ENCODE measurements at places on chromosomes 5 and 9. TPM values are rescaled to one million over a fixed set of nuclear protein-coding genes. Genes with fewer than 3 reads are reported as not detected.

DNA sequence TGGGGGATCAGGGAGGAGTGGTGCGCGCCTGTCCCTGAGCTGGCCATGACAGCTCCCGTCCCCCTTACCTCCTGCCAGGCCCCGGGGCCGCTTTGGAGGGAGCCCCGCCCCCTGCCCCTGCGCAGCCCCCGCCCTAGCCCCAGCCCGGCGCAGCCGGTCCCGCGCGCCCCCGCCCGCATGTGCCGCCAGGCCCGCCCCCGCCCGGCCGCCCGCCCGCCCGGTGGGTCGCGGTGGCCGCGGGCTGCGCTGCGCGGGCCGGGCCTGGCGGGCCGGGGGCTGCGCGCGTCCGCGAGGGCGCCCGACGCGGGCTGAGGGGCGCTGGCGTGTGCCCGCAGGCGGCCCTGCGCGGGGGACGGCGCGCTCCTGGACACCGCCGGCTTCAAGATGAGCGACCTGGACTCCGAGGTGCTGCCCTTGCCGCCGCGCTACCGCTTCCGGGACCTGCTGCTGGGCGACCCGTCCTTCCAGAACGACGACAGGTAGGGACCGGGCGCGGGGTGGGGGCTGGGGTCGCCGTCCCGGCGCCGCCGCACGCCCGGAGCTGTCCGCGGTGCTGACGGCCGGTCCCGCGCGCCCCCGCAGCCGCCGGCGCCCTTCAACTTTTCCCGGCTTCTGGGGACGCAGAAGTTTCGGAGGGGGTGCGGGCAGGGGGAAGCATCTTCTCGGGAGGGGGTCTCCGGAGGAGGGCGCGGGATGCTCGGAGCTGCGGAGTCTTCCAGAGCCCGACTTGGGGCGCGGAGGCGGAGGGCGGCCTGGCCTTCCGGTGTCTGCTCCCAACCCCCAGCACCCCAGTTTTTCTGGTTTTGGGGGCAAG, 12.5 kb downstream of the KCNT1 start:
- no peak for DNase-seq

DNA sequence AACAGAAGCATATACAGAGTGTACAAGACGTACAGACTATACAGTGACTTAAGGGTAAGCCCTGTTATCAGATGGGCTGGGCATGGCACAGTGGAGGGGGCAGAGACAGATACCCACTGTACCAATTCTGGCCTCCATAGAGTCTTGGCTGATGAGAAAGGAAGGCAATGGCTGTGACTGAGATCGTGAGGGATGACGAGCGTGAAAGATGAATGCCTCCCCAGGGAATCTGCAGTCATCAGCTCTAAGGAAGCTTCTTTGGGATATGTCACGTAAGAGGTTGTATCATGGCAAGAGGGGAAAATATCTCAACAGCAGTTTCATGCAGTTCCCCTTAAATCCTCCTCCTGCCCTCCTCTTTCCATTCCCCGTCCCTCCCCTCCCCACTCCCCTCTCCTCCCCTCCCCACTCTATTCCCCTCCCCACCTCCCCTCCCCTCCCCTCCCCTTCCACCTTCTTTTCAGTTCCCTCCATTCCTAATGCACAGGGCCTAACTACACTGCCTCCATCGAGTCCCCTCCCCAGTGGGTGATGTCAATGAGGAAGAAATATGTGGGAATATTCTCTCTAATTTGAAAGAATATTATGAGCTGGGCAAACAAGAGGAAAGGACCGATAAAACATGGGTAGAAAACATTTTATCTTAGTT, 226.4 kb upstream of the DAP start:
- DNase-seq, result no peak

DNA sequence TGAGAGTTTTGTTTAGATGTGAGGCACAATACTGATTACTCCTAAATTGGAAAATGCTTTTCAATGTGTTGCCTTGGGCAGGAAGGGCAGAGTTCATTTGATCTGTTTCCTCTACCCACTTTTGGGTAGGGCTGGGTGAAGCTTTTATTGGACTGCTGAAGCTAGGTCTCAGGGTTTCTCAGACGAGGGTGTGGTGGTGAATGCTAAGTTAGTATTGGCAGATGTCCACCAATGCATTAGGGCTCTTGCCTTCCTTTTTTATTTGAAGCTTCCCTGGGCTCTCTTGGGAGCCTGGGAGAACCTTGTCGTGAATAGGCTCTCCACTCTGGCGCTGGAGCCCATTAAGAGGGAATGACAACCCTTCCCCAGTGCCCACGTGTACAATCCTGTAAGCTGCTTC, 23.1 kb downstream of the SPTAN1 start:
- DNase-seq, result no peak

DNA sequence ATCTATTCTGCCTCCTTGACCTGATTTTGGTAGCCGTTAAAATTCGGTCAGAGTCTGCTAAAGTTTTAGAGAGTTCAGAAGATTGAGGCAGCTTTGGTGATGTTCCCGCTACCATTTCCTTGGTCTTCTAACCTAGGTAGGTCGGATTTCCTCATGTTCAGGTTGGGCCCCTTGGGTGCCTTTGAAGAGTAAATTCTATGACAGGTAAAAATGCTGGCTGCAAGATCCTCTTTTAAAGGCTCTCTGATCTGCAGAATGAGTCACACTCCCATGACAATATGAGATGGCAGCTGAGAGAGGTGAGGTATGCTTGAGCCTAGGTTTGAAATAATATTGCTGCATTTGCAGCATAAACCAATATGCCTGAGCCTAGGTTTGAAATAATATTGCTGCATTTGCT, 198.9 kb downstream of the TSSK1B start:
- no peak for DNase-seq

- no peak for DNase-seq
Observed at GRCh38 chr9:100761276-100761802, 183.5 kb downstream of the CAVIN4 start.

GRCh38 chr9:103287361-103287760, 292.2 kb downstream of the CYLC2 start:
- no peak for DNase-seq

GRCh38 chr9:86819552-86819951, 127.8 kb downstream of the GAS1 start:
- no peak for DNase-seq

DNA sequence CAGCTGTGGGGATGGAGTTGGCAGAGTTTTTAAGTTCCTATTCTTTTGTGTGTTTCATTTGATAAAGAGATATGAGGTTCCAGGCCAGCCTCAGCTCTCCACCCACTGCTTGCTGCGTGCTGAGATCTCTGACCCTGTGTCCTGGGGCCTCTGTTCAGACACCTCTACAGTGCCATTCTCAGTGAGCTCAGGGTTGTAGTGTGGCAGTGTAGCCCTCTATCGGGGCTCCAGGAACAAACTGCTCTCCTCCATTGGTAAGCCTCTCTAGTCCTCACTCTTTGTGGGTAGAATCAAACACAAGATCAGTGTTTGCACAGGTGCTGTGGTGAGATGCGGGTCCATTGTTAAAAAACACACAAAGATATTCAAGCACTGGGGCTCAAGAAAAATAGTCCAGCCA, 386.6 kb upstream of the RPS23 start:
- DNase-seq, result no peak

DNA sequence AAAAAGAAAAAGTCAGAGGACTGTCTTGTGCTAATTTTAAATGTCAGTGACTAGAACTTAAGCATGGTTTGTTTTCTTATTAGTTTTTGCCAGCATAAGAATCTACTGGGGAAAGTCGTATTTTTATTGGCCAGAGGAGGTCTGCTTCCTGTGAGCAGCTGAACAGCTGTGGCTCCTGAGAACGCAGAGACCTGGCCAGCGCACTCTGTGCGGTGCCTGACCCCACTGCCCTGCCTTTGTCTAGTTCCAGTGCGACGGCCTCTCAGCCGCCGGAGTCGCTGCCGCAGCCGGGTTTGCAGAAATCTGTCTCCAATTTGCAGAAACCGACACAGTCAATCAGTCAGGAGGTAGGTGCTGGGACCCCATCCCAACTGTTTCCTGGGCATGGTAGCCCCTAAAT, 42.5 kb downstream of the PRRC2B start:
- no peak for DNase-seq

DNA sequence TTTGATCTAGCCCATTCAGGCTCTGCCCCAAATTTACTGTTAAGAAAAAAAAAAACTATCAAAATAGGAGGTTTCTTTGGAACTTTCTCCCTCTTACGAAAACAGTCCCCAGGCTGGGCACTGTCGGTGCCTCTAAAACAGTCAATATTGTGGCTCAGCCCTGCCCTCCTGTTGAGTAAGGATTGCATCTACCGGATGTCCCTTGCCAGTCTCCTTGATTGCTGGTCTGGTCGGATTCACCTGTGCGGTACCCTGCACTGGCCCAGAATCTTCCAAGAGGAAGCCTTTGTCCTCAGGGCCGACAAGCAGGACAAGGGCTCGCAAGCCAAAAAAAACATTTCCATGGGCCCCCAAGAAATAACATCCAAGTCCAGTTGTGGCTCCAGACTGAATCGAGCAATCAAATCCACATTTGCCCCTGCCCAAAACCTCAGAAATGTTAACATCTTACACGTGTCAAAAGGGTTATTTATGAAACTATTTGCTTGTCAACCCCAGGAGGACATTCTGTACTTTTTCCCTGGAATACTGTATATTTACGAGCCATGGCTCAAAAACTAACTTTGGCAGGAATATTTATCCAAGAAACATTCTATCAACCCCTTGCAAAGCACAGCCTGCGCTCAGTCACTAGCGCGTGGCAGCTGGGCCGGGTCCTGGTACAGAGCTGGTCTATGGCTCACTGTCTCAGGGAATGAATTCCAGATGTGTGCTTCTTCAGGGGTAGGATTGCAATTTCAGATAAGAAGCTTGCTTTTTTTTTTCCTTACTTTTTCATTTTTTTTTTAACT, 129.2 kb upstream of the ADRA1B start:
- DNase-seq, result peak; percentile 25

- DNase-seq, result no peak
Observed at GRCh38 chr9:100641166-100641565, 63.3 kb downstream of the CAVIN4 start.

DNA sequence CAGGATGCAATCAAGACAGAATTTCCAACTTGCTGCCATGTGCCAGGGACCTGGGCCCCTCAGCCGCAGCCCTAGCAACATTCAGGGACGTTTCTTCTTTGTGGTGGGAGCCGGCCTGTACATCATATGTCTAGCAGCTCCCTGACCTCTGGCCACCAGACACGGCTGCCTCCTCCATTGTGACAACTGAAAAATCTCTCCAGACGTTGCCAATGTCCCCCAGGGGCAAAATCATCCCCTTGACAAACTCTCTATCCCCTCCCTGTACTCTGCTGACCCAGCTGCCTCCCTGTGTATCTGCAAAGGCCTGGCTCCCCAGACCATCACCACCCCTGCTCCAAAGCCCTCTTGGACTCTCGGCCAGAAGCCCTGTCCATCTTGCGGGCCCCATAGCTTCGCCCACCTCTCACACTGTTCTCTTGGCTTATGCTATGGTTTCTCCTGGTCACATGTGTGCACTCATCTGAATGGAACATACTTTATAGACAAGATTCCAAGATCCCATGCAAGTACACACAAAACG, 40.8 kb downstream of the BICD2 start:
- DNase-seq, result no peak

- DNase-seq, result no peak
Observed at GRCh38 chr5:3032513-3032912, 281.0 kb upstream of the IRX2 start.

DNA sequence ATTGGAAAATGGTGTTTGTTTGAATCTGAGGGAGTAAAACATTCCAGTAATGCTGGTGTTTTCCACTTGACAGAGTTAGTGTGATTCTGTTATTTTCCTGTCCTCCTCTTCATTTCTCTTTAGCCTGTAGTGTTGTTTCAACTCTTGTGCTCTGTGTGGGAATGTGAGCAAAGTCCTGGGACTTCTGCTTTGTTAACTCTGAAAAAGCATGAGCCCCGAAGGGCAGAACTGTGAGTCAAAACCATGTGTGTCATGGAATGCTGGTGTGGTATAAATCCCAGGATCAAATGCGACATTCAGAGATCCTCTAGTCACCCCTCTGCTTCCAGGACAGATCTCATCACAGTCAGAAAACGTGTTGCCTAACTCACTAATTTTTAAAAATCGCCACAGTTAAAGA, 8.9 kb downstream of the F2R start:
- DNase-seq, result no peak

FCN2 gene
- not detected for total RNA-seq

BARHL1 gene
- not detected for total RNA-seq

PPP3R2 gene
- total RNA-seq, result not detected

ZFP37 gene
- 0.43 TPM for total RNA-seq

RASGRF2 gene
- total RNA-seq, result 2.9 TPM

TAF11L14 gene
- not detected for total RNA-seq

GTF3C5 gene
- total RNA-seq, result 52.2 TPM

ACTBL2 gene
- total RNA-seq, result not detected

Measured in mucosa of descending colon (tissue), 3 donors.